GM04504 (cell line): ENCODE measurements at places on chromosomes 6 and 20.

- DNase-seq = no peak
Observed at GRCh38 chr20:21503345-21503744, 10.5 kb downstream of the NKX2-2 start.

GRCh38 chr6:104526376-104526775 lies 333.3 kb downstream of the HACE1 start:
- no peak for DNase-seq

- DNase-seq = no peak
Observed at GRCh38 chr20:20608641-20609040, 103.8 kb downstream of the RALGAPA2 start.

DNA sequence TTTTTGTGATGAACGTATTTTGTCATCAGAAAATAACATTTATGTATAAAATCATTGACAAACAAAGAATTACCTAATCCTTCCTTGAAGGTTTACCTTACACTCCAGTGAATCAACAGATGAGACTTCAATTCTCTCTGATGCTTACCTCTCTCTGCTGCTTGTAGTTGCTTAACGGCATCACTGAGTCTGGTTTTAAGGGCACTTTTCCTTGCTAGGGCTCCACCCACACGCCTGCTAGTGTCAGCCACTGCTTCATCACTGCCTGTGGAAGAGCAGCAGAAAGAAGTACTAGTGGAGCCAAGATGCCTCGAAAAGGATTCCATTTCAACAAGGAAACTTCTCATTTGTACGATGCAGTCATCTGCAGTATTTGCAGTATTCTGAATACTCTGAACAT lies 63.0 kb downstream of the FAM229B start:
- peak; percentile 24 for DNase-seq

DNA sequence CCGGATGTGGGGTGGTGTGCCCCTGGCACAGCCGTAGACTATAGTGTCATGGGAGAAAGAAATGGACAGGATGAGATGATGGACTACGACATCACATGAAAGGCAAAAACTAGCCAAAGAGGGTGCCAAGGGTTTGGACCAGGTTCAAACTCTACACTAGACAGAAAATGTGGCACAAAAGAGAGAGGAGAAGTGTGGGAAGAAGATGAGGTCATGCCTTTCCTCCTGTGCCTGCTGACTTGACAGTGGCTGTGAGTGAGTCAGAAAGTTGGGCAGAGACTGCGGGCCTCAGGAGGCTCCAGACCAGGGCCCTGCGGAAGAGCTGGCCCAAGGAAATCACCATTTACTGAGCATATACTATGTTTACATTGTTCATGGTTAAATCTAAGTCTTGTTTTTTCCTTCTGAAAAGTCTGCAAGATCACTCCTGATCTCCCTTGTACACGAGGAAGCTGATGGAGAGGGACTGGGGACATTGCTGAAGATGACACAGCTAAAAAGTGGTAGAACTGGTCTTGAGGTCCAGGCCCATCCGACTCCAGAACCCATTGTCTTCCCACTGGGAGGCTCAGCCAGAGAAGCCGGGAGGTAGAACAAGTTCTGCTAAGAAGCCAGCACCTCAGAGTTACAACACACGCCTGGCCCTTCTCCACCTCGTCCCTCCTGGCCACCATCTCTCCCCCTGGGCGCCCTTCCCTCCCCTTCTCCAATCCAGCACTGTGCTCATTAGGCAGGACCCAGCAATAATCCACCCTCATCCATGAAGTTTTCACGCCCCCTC lies 35.6 kb downstream of the CNKSR3 start:
- DNase-seq = peak; percentile 66

DNA sequence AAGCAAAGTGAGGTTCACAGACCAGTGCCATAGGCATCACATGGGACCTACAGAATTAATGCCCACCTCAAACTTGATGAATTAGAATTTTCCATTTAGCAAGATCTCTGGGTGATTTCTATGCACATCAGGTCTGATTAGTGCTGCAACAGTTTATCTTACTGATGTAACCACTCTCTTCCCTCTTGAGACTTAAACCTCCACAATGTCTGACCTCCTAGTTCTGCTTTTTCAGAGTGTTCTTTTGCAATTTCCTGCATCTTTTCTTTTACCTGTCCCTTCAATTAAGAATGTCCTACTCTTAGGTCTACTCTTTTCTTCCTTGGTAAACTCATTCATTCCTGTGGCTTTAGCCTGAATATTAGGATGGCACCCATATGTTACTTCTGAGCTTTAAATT lies 615.3 kb downstream of the TFAP2A start:
- no peak for DNase-seq

GRCh38 chr6:107045826-107046675 lies 18.1 kb downstream of the MTRES1 start:
- no peak for DNase-seq

- no peak for DNase-seq
Observed at GRCh38 chr6:66568271-66568670, 861.2 kb upstream of the EYS start.
